Smooth muscle cell of bladder (primary cell): ENCODE measurements at places on chromosomes 7 and 10. TPM values are rescaled to one million over a fixed set of nuclear protein-coding genes. Genes with fewer than 3 reads are reported as not detected.

Gene GIMAP8
- total RNA-seq, result 0.09 TPM in 1 of 2 replicates, not detected in the other

Gene NEUROG3
- total RNA-seq, result not detected in 2 replicates

Gene SRRM3
- 1.1 and 2.0 TPM in 2 replicates for total RNA-seq

Gene C7orf57
- total RNA-seq, result not detected in 2 replicates

Gene CELF2
- total RNA-seq, result 4.0 and 6.5 TPM in 2 replicates

Gene LOXL4
- 25.7 and 32.9 TPM in 2 replicates for total RNA-seq

Gene GRM3
- not detected in 2 replicates for total RNA-seq

Gene FFAR4
- not detected in 2 replicates for total RNA-seq

Gene PDE6C
- not detected in 2 replicates for total RNA-seq

Gene AMZ1
- 0.28 TPM in 2 replicates for total RNA-seq

Gene CLRN3
- total RNA-seq, result not detected in 2 replicates

Gene GPC2
- total RNA-seq, result 0.85 and 1.1 TPM in 2 replicates

Gene CYP2C19
- not detected in 2 replicates for total RNA-seq

Gene LIPM
- total RNA-seq, result not detected in 2 replicates

Gene DNAH11
- total RNA-seq, result 0.28 and 0.46 TPM in 2 replicates

Gene TFPI2
- 178 and 259 TPM in 2 replicates for total RNA-seq

Gene CCZ1B
- total RNA-seq, result 43.9 and 50.2 TPM in 2 replicates

Gene LIPK
- total RNA-seq, result not detected in 2 replicates

Gene AKR1C2
- total RNA-seq, result 13.5 and 239 TPM in 2 replicates

Gene GOLGA7B
- under 0.01 TPM in 1 of 2 replicates, not detected in the other for total RNA-seq

Gene TUBAL3
- not detected in 2 replicates for total RNA-seq

Gene DGKI
- total RNA-seq, result 4.0 and 5.3 TPM in 2 replicates

Gene AOC1
- 0.14 TPM in 1 of 2 replicates, not detected in the other for total RNA-seq

Gene CCDC7
- total RNA-seq, result 13.7 and 15.7 TPM in 2 replicates

Gene MGMT
- total RNA-seq, result 27.7 and 39.5 TPM in 2 replicates

Gene PLAC9
- total RNA-seq, result 12.3 and 18.9 TPM in 2 replicates

Gene ITGB8
- 47.1 and 96.9 TPM in 2 replicates for total RNA-seq

Gene ZNF722
- total RNA-seq, result not detected in 2 replicates

Gene PPP1R17
- not detected in 2 replicates for total RNA-seq
